Astrocyte (in vitro differentiated cells and primary cell): ENCODE measurements at places on chromosomes 7 and 10.
A peak's percentile ranks its signal among the peaks of the same experiment; 100 is the strongest.

GRCh38 chr10:6530966-6531365 lies 49.1 kb downstream of the PRKCQ start:
- no peak for DNase-seq

- peak; percentile 91 for DNase-seq
These were observed 75.2 kb downstream of the PARD3 start for GRCh38 chr10:34739915-34740314.

DNA sequence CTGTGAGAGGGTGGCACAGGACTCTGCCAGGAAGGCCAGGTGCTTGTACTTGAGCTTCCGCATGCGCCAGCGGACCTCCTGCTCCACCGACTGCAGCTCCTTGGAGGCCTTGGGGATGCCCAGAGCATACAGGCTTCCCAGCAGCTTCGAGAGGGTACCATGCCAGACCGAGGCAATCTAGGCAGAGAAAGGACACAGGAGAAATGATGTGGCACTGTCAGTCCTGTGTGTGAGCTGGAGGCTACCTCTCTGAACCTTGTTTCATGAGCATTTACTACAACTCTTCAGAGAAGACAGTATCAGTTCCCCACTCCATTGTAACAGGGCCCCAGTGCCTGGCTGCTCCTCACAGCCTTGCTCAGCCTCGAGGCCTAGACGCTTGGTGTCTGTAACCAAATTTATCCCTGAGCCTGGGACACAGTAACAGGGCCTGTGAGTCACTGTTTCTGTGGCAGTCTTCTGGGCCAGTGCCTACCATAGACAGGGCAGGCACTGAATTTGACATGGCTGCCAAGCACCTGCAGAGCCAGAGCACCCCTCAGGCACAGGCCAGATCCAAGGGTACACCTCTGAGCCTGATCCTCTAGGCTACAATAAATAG lies 5.8 kb downstream of the TBRG4 start:
- no peak for DNase-seq

DNA sequence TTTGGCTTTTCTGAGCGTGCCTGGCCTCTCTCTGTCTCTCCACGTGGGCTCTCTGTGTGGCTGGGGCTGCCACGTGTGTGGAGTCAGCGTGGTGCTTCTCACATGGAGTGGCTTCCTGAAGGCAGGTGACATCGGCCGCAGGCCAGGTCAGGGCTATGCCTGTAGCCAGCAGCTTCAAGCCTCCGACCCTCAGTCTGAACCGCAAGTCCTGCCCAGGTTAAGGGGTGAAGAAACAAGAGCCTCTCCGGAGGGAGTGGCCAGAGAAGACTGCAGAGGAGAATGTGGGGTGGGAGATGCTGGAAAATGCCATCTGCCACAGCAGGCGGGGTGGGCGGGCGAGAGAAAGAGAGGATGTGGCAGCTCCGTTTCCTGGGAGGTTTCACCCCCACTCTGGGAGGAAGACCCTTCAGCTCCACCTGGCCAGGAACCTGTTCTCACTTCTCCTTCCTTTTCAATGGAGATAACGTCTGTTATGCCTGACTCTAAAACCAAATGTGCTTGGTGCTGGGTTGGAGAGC lies 14.3 kb upstream of the VIPR2 start:
- no peak for DNase-seq

DNA sequence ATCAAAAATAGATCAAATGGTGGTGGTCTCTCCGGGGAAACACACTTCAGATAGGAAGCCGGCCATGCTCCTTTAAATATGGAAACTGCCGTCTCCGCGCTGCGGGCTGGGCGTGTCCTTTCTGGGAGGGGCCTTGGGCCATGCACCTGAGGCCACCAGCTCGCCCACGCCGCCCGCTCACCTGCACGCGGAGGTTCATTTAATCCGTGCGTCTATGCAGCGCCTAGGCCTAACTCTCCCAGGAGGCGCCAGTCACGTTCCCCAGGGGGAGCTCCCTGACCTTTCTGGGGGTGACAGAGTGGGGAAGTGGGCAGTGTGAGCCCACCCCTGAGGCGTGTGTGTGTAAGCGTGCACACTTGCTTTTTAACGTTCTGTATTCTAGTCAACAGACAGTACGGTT lies 64.0 kb downstream of the C10orf143 start:
- DNase-seq = no peak

GRCh38 chr7:130489140-130489983 lies 2.5 kb upstream of the MEST start:
- peak; percentile 98 for DNase-seq

DNA sequence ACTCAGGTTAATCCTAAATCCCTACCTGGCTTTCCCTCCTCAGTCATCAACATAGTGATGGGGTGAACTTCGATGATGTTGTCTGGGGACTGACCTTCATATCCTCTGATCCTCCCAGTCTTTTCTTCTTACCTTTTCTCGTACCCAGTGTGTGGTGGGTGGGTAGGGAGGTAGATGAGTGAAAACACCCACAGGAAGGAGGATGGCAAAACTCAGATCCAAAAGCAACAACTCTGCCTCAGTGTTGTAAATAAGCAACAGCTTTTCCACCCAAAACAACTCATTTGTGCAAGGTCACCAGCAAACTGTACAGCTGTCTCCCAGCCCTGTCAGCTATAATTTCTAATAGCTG lies 38.6 kb downstream of the VOPP1 start:
- no peak for DNase-seq

DNA sequence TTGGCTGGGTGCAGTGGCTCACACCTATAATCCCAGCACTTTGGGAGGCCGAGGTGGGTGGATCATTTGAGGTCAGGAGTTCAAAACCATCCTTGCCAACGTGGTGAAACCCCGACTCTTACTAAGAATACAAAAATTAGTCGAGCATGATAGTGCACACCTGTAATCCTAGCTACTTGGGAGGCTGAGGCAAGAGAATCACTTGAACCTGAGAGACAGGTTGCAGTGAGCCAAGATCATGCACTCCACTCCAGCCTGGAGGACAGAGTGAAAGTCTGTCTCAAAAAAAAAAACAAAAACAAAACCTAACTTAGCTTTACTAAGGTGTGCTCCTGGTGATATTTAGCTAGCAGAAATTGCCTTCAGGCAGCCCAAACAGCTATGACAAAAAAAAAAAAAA lies 24.3 kb upstream of the VDAC2 start:
- DNase-seq = no peak

DNA sequence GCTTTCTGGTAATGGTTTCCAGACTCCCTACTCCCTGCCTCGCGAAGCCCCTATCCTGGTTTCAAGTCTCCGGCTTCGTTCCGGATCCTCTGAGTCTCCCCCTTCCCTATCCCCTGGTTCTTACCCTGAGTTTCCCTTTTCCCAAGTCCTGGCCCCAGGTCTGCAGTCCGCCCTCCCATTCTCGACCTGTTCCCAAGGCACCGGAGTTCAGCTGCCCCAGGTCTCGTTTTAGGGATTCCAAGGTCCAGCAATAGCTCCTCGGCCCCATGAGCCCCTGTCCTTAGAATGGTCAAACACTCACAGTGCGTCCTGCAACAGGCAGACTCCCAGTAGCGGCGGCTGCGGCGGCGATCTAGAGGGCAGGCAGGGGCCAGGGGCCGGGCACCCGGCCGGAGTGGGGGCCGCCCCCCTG lies 274 bp downstream of the PITX3 start:
- no peak for DNase-seq

GRCh38 chr10:117339578-117339977 lies 35.7 kb downstream of the PDZD8 start:
- no peak for DNase-seq
